ENCODE measurements at places on chromosomes 5 and 9.
A peak's percentile ranks its signal among the peaks of the same experiment; 100 is the strongest.

GRCh38 chr9:33939924-33940874 is 108.5 kb downstream of the UBAP2 start:
- peak; percentile 35 for DNase-seq

- no peak for DNase-seq
Observed at GRCh38 chr9:128838338-128838737, 8.7 kb upstream of the SPOUT1 start.

GRCh38 chr5:63310644-63311043 is 651.6 kb downstream of the HTR1A start:
- DNase-seq, result no peak

- DNase-seq, result no peak
Observed at GRCh38 chr9:104987743-104988142, 59.8 kb upstream of the ABCA1 start.
